Cortex of kidney (tissue), 1 donor: ENCODE measurements at places on chromosomes 16 and 17.

GRCh38 chr17:69921046-69921445, 154.0 kb upstream of the KCNJ16 start:
- no peak for DNase-seq

- no peak for DNase-seq
These were observed 34.2 kb upstream of the PABPN1L start for GRCh38 chr16:88900662-88901052.

DNA sequence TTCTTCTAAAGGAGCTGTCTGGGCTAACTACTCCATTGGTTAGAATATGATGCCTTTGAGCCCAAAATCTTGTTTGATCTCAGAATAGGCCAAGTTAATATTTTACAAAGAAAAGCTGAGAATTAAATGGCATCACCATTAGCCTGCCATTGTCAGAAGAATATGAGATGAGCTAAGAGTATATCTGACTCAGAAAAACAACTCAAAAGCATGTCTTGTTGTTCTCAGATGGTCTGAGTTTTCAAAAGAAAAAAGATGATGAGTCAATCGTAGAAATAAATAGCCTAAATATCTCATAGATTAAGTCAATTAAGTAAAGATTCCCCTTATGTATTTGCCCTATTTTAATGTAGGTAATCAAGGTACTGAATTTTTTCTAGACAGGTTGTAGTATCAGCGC, 197.1 kb upstream of the TBX2 start:
- no peak for DNase-seq

GRCh38 chr17:48767263-48767774, 38.8 kb upstream of the HOXB13 start:
- DNase-seq, result no peak

- no peak for DNase-seq
These were observed 38.4 kb upstream of the EMP2 start for GRCh38 chr16:10618710-10619209.

GRCh38 chr16:2043667-2044451, 3.8 kb downstream of the NTHL1 start:
- no peak for DNase-seq

DNA sequence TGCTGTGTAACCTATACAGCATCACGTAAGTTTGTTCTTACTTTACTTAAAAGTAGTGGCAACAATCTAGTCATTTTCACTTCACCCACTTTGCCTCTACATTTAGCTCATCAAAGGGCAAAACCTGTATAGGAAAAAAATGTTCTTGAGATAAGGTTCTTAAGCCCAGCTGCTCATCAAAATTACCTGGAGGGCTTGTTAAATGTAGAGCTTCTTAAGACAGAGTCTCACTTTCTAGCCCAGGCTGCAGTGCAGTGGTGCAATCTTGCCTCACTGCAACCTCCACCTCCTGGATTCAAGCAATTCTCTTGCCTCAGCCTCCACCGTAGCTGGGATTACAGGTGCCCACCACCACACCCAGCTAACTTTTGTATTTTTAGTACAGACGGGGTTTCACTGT, 38.2 kb upstream of the TMEM97 start:
- DNase-seq, result no peak

GRCh38 chr17:29007860-29008455, 2.1 kb upstream of the SEZ6 start:
- DNase-seq, result no peak

GRCh38 chr17:2239882-2240430, 63.6 kb downstream of the SMG6 start:
- no peak for DNase-seq

GRCh38 chr17:7238420-7239090, 702 bp downstream of the PHF23 start:
- DNase-seq, result no peak

- no peak for DNase-seq
These were observed 13.9 kb downstream of the BRD7 start for GRCh38 chr16:50354629-50355456.

- no peak for DNase-seq
These were observed 88.5 kb downstream of the KCNJ12 start for GRCh38 chr17:21464611-21465021.

GRCh38 chr17:63476854-63477479, at the start of gene ACE:
TSS of gene ACE (plus strand) at chr17:63477061. CDS start at chr17:63477095, 34 bp downstream.
- DNase-seq, result no peak

DNA sequence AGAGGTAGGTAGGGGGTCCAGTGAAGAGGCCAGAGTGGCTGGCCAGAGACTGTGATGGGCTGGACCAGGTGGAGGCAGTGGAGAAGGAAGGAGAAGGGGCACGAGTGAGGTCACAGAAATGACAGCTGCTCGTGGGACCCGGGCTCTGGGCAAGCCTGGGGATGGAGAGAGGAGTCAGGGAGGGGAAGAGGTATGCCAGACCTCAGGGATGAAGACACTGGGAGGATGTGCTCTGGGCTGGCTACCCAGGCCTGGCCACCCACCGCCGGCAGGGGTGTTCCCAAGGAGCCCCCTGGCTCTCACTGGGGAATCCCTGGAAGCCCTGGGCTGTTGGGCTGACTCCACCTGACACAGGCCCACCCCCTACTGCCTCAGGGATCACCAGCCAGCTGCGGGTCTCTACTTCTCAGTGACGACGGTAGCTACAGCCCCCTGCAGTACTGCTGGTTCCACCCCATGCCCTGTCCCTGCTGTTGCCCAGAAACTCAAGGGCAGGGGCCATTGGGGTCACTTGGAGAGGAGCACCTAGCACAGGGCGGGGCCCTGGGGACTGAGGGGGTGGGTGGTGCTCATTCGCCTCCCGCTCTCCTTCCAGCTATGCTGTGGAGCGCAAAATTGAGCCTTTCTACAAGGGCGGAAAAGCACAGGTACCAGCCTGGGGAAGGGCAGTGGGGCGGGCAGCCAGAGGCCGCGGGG, 1.8 kb downstream of the TBL3 start:
- no peak for DNase-seq

DNA sequence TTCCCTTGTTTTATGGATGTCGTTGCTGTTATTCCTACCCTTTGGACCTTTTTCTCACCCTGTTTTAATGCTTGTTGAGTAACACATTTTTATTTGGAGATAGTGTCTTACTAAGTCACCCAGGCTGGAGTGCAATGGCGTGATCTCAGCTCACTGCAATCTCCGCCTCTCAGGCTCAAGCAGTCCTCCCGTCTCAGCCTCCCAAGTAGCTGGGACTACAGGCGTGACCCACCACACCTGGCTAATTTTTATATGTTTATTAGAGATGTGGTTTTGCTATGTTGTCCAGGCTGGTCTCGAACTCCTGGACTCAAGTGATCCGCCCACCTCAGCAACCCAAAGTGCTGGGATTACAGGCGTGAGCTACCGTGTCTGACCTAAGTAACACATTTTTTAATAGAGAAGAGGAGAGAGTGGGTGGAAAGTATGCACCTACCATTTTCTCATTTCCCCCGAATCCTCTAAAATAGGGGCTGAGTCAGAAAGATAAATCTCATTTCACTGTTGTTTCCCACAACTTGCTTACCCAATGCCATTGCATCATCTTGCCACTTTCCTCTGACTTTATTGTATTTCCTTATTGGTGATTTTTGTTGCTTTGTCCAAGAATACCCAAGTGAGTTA, 7.0 kb downstream of the DHX40 start:
- no peak for DNase-seq

GRCh38 chr16:27803775-27804549, 254.0 kb downstream of the KATNIP start:
- no peak for DNase-seq

DNA sequence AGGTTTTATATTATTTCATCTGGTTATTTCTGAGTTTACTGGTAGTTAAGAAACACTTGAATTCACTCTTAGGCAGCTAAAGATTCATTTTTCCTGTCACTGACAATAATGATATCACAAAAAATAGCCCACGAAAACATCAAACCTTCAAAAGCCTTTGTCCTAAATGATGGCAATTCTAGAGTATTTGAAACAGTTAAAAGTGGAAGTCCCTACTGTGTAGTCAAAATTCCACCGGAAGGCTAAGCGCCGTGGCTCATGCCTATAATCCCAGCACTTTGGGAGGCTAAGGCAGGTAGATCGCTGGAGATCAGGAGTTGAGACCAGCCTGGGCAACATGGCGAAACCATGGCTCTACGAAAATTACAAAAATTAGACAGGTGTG, 103.5 kb downstream of the HIC1 start:
- no peak for DNase-seq

DNA sequence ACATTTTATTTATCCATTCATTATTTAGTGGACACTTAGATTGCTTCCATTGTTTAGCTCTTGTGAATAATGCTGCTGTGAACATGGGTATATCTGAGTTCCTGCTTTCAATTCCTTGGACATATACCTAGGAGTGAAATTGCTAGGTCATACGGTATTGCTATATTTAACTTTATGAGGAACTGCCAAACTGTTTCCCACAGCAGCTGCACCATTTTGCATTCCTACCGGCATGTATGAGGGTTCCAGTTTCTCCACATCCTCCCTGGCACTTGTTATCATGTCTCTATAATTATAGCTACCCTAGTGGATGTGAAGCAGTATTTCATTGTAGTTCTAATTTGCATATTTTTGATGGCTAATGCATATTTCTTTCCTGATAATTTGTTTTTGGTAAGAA, 23.7 kb upstream of the DRG2 start:
- DNase-seq, result no peak

GRCh38 chr16:72302332-72302731, 130.4 kb upstream of the PMFBP1 start:
- no peak for DNase-seq

- DNase-seq, result no peak
These were observed 28.9 kb upstream of the MAP3K14 start for GRCh38 chr17:45345554-45346215.

DNA sequence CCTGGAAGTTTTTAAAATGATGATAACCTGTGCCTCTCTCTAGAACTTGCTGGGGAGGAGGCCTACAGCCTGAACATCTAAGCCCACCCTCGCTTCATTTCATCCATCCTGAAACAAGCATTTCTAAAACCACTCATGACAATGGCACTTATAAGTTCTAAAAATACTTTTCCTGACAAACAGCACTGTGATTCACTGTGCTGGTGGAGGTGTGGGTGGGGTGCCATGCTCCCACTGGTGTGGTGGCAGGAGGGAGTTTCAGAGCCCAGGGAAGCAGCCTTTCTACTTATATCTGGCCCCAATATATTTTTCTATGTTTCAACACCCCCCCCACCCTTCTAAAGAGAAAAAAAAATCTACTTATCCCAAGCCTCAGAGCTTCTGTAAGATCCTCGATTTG, 52.6 kb downstream of the RAB11FIP4 start:
- no peak for DNase-seq

- DNase-seq, result no peak
These were observed 11.8 kb downstream of the GSPT1 start for GRCh38 chr16:11903906-11904305.

DNA sequence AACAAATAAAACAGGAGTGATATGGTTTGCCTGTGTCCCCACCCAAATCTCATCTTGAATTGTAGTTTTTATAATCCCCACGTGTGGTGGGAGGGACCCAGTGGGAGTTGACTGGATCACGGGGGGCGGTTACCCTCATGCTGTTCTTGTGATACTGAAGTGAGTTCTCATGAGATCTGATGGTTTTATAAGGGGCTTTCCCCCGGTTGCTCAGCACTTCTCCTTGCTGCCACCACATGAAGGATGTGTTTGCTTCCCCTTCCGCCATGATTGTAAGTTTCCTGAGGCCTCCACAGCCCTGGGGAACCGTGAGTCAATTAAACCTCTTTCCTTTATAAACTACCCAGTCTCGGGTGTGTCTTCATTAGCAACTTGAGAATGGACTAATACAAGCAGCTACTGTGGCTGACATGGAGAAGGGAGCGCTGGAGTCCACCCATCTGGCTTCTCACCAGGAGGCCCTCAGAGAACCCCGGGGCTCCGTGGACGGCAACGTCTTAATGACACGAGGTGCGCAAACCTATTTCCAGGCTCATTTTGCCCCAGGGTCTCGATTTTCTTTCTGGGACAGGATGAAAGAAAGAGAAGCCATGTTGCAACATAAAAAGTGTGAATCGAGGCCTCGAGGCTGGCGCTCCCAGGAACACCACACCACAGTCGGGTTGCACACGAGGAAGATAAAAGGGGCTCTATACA, 129.5 kb downstream of the DYNLRB2 start:
- no peak for DNase-seq

- DNase-seq, result no peak
These were observed 30.0 kb upstream of the SKAP1 start for GRCh38 chr17:48460052-48460451.

DNA sequence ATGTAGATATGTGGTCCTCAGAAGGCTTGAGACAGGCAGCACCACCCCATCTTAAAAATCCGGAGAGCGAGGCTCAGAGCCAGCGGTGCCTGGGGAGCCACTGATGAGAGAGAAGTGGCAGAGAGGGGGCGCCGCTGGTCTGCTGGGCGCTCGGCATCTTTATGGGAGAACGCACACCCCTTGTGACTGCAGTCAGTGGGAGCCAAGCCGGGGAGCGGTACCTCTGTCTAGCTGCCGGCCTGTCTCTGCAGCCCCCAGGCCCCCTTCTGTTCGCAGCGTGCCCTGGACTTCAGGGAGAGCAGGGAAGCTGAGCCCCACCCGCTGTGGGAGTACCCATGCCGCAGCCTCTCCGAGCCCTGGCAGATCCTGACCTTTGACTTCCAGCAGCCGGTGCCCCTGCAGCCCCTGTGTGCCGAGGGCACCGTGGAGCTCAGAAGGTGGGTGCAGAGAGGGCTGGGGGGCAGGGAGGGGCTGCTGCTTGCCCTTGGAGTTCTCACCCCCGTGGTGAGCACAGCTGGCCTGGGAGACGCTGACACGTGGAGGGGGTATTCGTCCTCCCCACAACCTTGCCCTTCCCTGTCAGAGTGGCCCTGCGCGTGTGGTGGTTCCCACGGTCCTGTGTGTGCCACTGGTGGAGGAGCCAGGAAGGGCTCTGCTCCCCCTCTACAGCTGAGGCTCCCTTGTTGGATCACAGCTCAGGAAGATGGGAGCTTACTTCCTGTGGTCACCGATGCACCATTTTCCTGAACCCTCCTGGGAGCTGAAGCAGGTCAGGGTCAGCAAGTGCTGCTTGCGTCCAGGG, 44.8 kb downstream of the PRMT7 start:
- DNase-seq, result no peak

GRCh38 chr17:58328195-58329034, at the start of gene TSPOAP1:
TSS of gene TSPOAP1 (minus strand) at chr17:58328795. CDS start at chr17:58327920, 875 bp downstream.
- no peak for DNase-seq

DNA sequence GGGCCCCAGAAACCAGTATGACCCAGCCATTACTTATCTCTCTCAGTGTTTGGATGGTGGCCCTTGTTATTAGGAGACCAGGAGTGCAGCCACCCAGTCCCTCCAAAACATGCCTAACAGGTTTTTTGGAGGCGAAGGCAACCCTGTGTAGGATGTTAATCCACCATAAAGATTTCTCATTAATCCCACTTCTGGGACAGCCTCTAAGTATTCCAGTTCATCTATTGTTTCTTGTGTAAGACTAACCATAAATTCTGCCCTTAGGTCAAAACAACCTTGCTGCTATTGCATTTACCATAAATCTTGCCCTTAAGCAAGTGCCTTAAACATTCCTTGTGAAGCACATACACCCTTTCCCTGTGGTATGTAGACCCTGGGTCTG, 21.5 kb upstream of the OR1F1 start:
- DNase-seq, result no peak

DNA sequence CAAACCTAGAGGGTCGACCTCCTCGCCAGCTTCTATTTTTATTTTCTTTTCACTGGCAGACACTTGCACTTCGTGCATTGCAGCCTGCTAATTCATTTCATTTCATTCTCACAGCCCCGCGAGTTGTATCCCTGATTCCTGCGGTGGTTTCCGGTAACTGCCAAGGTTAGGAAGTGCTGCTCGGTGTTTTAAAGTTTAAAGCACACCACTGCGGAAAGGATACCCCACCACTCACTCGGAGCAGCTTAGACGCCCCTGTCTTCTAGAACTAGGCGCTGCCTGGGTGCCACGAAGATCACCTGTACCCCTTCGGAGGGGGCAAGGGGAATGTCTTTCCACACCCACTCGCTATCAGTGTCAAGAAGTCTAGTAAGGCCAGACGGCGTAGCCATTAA, 509 bp downstream of the CNEP1R1 start:
- DNase-seq, result no peak
